Stimulated activated CD4-positive, alpha-beta T cell treated with anti-CD3 and anti-CD28 coated beads, Interleukin-15, amount 100 ng/mL, for 48 hours (primary cell): ENCODE measurements at places on chromosomes 11 and 22.

DNA sequence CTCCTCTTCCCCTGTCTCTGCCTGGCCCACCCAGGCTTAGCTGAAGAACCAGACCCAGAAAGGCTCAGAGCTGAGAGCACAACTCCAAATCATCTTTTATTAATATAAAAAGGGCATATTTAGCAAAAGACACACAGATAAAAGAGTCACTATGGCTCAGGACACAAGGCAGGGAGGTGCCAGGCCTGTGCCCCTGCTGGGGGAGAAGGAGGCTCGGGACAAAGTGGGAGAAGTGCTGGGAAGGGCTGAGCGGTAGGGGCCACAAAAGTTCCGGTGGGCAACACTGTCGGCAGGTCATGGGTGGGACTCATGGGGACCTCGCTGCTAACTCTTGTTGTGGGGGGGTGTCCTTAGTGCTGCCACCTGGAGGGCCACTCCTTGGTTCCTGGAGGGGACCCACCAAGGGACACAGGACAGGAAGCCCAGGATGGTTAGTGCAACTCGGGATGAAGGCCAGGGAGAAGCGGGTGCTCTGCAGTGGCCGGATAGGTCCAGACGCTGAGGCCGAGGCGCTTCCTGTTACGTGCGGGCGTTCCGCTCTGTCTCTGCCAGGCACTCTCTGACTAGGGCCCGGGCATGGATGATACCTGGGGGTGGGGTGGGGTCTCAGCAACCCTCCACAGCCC lies 1.4 kb upstream of the PITPNM1 start:
- no peak for DNase-seq

- DNase-seq = no peak
These were observed 383.8 kb upstream of the NARS2 start for GRCh38 chr11:78958444-78958843.

- no peak for DNase-seq
These were observed 117.8 kb downstream of the GGTLC2 start for GRCh38 chr22:22761963-22762772.

DNA sequence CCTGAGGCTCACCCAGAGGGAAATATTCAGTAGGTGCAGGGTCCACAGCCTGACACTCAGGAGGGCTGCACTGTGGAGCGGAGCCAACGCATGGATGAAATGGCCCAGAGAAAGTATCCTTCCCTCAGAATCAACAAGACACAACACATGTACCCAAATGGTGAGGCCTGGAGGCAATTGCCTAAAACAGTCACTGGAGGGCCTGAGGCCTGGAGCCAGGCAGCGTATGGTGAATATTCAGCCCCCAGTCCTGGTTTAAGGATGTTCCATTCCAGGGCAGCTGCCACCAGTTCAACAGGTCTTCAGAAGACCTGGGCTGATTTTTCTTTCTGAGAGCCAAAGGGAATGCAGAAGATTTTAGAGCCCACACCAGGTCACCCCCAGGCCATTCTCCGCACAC lies 264.8 kb downstream of the INSC start:
- DNase-seq = no peak

- no peak for DNase-seq
These were observed 143.4 kb downstream of the CTTN start for GRCh38 chr11:70541699-70542098.

GRCh38 chr22:33105501-33105911 lies 47.3 kb upstream of the SYN3 start:
- DNase-seq = no peak
